T-helper 2 cell (primary cell): ENCODE measurements at places on chromosomes 7 and 10.

DNA sequence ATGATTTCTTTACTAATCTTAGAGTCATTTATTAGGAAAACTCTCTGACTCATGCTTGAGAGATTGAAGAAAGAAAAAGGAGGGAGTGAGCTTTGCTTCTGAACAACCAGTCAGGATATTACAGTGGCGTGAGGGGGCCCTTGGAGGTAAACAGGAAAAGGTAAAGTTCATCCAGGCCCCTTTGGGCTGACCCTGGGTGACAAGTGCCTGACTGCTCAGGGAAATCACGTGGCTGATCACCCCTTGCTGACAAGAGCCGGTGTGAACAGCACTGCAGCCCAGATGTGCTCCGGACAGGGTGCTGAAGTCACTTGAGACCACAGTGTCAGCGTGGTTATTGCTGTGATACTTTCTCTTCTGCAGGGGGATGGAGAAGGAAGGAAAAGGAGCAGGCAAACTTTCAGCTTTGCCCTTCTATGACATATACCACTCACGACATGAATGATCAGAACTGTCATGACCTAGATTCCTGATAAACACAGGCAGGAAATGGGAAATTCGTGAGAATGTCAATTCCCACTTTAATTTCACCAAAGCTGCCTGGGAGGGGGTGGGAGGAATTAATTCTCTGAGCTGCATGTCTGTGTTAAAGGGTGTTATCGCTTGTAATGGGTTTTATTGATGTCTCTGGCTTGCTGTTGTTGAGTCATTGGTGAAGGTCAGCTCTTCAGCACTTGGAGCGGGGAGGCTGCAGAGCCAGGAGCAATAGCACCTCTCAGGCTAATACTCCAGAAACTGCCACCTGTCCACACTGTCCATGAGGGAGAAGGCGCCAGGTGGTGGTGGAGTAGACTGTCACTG lies 139.8 kb upstream of the AOAH start:
- DNase-seq: no peak

- no peak for DNase-seq
Observed at GRCh38 chr7:79502151-79502550, 48.7 kb upstream of the MAGI2 start.

DNA sequence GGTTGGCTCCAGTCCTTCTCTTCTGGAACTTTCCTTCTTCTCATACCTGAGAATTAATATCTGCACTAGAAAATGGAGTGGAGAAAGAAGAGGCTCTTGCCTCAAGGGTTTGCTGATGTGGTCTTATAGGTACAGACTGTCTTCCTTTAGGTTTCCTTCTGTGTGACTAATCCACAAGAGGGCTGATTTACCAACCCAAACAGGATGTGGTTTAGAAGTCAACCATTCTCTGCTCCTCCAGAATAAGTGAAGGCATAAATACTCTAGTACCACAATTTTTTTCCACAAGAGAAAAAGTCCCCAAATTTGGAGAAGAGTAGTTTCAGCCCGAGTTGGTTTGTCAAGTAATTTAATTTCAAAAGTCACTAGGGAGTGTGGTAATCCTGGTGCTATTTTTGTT lies 85.8 kb downstream of the NRP1 start:
- peak; percentile 80 for DNase-seq

DNA sequence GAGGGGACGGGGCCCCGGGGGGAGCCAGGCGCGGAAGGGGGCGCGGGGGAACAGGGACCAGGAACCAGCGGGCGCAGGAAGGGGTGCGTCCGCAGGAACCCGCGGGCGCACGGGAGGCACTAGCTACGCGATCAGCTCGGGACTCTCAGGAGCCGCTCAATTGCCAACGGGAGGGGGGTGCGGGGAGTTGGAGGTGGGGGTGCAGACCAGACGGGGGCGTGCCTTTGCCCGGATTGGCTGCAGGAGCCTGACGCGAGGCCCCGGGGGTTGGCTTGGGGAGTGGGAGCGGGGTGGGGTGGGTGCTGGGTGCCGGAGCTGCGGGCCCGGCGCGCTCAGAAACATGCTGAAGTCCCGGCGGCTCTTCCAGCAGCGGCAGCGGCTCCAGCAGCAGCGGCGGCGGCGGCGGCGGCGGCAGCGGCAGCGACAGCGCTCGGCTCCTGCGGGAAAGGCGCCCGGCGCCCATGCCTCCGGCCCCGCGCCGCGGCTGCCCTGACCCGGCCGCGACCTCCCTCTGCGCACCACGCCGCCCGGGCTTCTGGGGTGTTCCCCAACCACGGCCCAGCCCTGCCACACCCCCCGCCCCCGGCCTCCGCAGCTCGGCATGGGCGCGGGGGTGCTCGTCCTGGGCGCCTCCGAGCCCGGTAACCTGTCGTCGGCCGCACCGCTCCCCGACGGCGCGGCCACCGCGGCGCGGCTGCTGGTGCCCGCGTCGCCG lies at the start of gene ADRB1:
Gene ADRB1 (plus strand): TSS at position 335 of the 715 bp plus-strand sequence. CDS start 267 bp downstream, at position 602.
- peak; percentile 61 for DNase-seq

GRCh38 chr7:80942261-80943041 lies 23.6 kb upstream of the SEMA3C start:
- no peak for DNase-seq

- no peak for DNase-seq
Observed at GRCh38 chr7:8208816-8209215, 53.2 kb downstream of the ICA1 start.

- no peak for DNase-seq
Observed at GRCh38 chr7:128201067-128201689, 39.9 kb upstream of the LEP start.

- DNase-seq: no peak
Observed at GRCh38 chr10:24382596-24382978, 173.6 kb downstream of the KIAA1217 start.

GRCh38 chr10:104735757-104736391 lies 94.8 kb downstream of the SORCS3 start:
- DNase-seq: no peak

DNA sequence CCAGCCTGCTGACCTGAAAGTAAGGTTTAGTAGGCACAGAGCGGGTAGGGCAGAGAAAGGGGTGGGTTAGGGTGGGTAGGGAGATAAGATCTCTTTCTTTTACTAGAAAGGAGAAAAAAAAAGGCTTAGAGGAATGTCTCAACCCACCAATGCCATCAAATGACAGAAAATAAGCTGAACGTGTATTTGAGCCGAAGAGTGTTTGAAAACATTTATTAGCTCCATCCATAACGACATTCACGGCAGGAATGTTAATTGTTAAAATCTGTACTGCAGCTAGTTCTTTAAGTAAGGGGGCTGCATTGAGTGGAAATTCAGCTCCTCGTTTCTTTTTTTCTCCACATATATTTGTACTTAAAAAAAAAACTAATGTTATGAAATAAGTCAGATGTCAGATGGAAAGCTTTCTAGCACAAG lies 63.7 kb upstream of the ARID5B start:
- peak; percentile 27 for DNase-seq

- DNase-seq: no peak
Observed at GRCh38 chr7:93060865-93061264, 56.9 kb downstream of the SAMD9 start.

GRCh38 chr7:116588641-116589594 lies 64.1 kb downstream of the CAV1 start:
- DNase-seq: no peak

- DNase-seq: no peak
Observed at GRCh38 chr7:119684763-119685162, 588.2 kb upstream of the KCND2 start.

DNA sequence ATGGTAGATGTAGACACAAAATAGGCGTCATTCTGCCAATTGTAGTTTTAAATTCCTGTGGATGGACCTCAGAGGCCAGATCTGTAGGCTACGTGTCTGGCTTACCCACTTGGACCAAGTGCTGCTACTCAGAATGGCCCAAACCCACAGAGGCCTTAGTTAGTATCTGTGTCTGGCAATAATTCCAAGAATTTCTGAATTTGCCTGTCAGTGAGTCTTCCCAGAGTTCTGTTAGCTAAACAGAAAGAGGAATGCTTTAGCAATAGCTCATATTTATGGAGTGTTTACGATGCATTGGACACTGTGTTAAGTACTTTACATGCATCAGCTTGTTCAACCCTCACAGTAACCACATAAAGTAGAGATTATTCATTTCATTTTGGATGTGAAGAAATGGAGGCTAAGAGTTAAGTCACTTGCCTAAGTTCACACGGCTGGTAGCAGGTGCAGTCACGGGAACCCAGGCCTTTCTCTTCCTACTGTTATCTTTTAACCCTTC lies 231.8 kb downstream of the PTEN start:
- no peak for DNase-seq

DNA sequence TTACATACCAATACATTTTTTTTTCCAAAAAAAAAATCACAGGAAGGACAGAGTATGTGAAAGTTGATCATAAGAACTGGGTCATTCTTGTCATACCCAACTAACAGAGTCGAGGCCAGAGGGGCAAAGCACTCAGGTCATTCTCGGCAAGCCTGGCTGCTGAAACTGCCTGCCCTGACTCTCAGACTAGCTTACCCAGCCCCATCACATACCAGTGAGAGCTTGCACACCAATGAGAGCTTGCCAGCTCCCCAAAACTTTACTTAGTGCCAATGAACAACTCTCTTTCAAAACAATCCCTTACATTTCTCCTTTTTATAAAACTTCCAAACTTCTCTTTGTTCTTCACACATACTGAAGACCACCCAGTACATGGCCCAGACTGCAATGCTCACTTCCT lies 48.9 kb downstream of the VOPP1 start:
- DNase-seq: no peak

DNA sequence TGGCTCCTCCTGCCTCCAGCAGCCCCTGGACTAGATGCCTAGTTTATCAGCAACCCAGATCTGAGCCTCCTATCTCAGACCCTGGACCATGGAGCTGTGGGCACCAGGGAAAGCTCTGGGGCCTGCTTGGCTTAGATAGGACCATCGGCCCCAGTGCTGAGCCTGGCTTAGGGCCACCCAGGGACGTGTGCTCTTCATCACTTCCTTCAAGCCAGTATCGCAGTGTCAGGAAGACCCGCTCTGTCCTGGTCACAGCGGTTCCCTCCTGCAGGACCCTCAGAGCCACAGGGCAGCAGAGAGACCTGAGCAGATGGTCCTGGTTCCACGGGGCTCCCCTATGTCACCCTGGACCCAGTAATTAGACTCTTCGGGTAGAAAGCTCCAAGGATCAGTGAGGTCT lies 105.7 kb upstream of the FAM20C start:
- no peak for DNase-seq

- no peak for DNase-seq
Observed at GRCh38 chr10:11181978-11182377, 164.3 kb downstream of the CELF2 start.

GRCh38 chr7:117963264-117964197 lies 90.3 kb upstream of the CTTNBP2 start:
- no peak for DNase-seq

- no peak for DNase-seq
Observed at GRCh38 chr10:7233259-7233991, 177.4 kb downstream of the SFMBT2 start.

GRCh38 chr7:8881916-8882315 lies 448.5 kb downstream of the NXPH1 start:
- DNase-seq: no peak

DNA sequence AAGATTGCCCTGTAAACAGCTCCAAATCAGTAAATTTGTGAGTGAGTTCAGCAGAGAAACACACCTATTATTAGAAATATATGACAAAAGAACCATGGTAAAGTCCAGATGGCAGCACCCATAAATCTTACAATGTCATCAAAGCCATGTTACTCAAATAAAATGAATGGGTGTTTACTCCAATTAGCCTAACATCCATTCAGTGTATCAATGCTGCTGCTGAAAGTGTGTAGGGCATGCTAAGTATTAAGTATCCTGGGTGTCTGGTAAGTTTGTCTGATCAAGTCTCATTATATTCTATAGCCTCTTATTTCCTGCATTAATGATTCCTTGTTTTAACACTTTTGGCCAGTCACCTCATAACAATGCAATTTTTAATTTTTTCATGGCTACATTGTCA lies 185.5 kb upstream of the STEAP4 start:
- DNase-seq: no peak

DNA sequence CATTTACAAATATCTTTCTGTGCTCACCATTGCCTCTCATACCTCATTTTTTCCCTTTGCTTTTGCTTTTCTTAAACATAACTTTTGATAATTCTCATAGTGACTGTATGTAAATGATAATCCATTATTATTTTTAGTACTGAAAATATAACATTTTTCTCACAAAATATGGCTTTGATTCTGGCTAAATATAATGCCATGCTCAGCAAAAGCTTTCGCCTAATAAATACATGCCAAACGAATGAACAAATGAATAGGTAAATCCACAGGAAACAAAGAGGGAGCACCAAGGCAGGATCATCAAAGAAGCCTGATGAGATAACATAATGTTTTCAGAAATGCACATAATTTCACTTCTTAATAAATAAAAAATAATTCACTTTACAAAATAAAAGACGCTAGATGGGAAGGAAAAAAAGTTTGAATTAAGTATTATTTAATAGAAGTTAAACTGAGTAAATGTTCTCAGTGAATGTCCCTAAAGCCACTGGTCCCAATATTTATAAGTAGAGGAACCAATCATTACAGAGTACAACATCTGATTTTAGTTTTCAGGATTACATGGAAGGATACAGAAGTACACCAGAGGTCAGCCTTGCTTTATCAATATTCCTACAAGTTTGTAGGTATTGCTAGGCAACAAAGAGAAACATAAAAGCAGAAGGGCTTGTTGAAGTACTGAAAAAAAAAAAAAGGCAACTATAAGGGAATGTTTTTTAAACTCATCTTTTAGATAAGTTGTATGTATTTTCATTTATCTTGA lies 52.3 kb downstream of the RNLS start:
- DNase-seq: no peak

DNA sequence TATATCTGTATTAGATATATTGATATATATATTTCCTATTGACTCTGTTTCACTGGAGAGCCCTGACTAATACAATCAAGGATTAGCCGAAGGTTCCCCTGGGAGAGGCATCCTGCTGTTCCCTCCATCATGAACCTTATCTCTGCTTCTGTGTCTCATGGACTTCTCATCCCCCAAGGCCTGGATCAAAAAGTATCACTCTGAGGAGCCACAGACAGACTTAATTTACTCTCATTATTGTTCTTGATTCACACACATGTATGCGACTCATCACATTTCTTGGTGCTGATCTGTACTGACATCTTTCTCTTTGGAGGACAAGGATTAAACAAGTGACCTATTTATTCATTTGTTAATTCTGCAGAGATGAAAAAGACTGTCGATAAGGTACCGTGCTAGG lies 550.2 kb downstream of the KCNMA1 start:
- no peak for DNase-seq

DNA sequence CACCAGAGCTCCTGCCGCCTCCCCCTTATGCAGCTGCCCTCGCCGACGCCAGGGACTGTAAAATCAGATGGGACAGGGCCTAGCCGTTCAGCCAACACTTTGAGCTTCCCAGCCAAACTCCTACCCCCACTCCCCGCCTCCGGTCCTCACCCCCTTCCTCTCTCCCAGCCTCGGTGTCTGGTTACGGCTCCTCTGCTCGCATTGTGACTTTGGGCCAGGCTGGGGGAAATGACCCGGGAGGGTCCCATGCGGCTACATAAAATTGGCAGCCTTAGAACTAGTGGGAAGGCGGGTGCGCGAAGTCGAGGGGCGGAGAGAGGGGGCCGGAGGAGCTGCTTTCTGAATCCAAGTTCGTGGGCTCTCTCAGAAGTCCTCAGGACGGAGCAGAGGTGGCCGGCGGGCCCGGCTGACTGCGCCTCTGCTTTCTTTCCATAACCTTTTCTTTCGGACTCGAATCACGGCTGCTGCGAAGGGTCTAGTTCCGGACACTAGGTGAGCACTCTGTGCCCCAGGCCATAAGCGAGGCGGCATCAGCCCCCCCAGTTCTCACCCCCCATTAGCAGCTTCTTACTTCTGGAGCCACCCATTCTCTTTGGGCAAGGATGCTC lies at the start of gene KAZALD1:
Gene KAZALD1 (plus strand): TSS at position 366 of the 608 bp plus-strand sequence. CDS start 604 bp downstream, outside the sequence.
- DNase-seq: no peak
